ENCODE measurements at places on chromosomes 1 and 21. TPM values are rescaled to one million over a fixed set of nuclear protein-coding genes. Genes with fewer than 3 reads are reported as not detected.

The SPRR2B gene
- not detected for total RNA-seq

The HPCAL4 gene
- total RNA-seq: 47.9 TPM

The MX2 gene
- 0.31 TPM for total RNA-seq

The CSF1 gene
- 3.8 TPM for total RNA-seq

The CD34 gene
- total RNA-seq: 2.5 TPM

The ST6GALNAC3 gene
- total RNA-seq: 16.3 TPM

The PLA2G2C gene
- not detected for total RNA-seq

The TMEM269 gene
- 0.94 TPM for total RNA-seq

The THEMIS2 gene
- 2.8 TPM for total RNA-seq

The RNF223 gene
- not detected for total RNA-seq

The FCRL6 gene
- not detected for total RNA-seq
